Activated T-helper 2 cell treated with anti-CD3 and anti-CD28 coated beads, Interferon-gamma antibody, Interleukin-2, Interleukin-4, amounts not matched to agents 10 μg/mL and 5 μg/mL and 100 μg/mL, durations not matched to agents 14 hours and 24 hours and 36 hours (primary cell): ENCODE measurements at places on chromosomes 6 and 20.

DNA sequence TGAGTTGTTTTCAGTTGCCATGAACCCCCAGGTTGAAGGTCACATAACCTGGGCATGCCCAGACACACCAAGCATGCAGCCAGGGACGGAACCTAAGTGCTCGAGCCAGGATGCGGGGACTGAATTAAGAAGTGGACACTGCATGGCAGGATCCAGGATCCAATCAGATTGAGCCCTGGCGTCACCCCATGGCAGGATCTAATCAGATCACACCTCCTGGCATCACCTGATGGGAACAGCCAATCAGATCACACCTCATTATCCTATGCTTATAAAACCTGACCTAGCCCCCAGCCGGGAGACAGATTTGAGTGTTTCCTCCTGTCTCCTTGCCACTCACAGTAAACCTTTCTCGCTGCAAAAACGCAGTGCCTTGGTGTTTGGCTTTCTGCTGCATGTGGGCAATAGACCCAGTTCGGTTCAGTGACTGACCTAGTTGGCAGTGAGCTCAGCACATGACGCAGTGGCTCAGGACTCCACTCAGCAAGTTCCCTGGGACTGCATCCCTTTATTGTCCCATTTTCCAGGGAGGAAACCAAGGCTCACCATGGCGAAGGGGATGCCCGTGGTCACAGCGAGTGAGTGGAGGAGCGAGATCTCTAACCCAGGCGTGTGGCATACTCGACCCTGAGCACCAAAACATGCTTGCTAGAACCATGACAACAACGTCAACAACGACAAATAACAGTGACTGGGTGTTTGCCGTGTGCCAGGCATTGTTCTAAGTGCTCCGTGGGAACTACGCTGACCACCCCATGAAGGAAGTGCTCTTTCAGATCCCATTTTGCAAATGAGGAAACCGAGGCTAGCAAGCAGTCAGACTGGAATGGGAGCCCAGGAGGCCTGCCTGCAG is 66.3 kb downstream of the RBM38 start:
- no peak for DNase-seq

- no peak for DNase-seq
Observed at GRCh38 chr20:53806683-53807401, 213.2 kb upstream of the ZNF217 start.

GRCh38 chr20:40326784-40327183 is 362.3 kb downstream of the MAFB start:
- DNase-seq: no peak

GRCh38 chr20:31811796-31812728 is 7.1 kb upstream of the MYLK2 start:
- DNase-seq: no peak

GRCh38 chr6:64860203-64860602 is 846.8 kb downstream of the EYS start:
- DNase-seq: no peak

- DNase-seq: no peak
Observed at GRCh38 chr20:49161428-49162152, 26.5 kb downstream of the STAU1 start.

GRCh38 chr6:111724505-111724904 is 118.8 kb upstream of the TRAF3IP2 start:
- no peak for DNase-seq

DNA sequence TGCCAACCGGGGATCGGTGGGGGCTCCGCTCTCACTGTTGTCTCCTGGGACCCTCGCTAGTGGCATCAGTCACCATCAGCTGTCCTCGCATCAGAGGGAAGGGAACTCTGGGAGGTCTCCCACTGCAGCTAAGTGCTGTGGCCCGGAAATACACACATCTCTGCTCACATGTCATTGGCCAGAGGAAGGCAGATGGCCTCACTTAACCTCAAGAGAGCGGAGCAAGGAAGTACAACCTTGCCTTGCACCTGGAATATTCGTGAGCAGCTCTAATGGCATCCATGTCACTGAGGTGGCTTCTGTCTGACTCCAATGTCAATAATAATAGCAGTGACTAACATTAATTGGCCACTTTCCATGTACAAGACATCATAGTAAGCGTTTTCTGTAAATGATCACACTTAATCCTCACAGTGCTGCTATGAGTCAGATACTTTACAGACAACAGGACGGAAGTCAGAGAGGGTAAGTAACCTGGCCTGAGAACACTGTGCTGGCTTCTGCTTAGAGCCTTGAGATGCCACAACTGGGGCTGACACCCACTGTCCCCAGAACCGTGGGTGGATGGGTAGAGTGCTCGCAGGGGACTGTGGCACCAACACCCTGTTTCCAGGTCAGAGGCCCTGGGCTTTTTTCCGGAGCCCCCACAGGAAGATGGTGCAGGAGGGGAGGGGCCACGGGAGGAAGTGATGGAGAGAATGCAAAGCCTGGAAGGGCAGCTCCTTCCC is 6.0 kb downstream of the LHFPL5 start:
- no peak for DNase-seq

GRCh38 chr6:53896196-53896595 is 101.4 kb downstream of the LRRC1 start:
- no peak for DNase-seq

GRCh38 chr20:63498960-63499337 is at the start of gene EEF1A2:
Gene EEF1A2 (minus strand): TSS chr20:63499083. CDS start chr20:63497763, 1,320 bp downstream.
- DNase-seq: no peak

GRCh38 chr6:146620655-146621054 is 21.9 kb downstream of the ADGB start:
- DNase-seq: no peak

GRCh38 chr6:147947521-147947920 is 395.1 kb upstream of the SASH1 start:
- DNase-seq: no peak

- DNase-seq: no peak
Observed at GRCh38 chr20:37828684-37829083, 74.2 kb upstream of the VSTM2L start.

DNA sequence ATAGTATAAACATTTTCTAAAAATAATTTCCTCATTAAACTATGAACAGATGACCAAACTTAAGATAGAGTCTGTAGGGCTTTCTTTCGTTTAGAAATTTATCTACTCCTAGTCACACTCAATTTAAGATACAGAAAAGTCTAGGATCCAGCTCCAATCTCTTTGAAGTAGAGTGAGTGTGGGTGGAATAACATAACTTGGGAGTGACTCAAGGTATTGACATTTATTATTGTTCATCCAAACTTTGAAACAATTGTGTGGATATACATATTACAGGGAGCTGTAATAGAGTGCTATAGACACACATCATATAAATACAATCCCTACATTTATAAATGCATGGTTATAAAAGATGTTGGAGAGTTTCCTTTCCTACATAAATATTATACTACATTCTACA is 715.2 kb upstream of the MANEA start:
- no peak for DNase-seq
